ENCODE measurements at places on chromosomes 11 and 22. TPM values are rescaled to one million over a fixed set of nuclear protein-coding genes. Genes with fewer than 3 reads are reported as not detected.

The WNT7B gene
- 3.1 TPM for total RNA-seq

The PGR gene
- total RNA-seq: 8.6 TPM

The TMPRSS13 gene
- 0.63 TPM for total RNA-seq

The SLC5A1 gene
- total RNA-seq: 0.05 TPM

The C1QTNF6 gene
- 11.6 TPM for total RNA-seq

The ARHGAP20 gene
- total RNA-seq: 23.0 TPM

The SULT4A1 gene
- 1.5 TPM for total RNA-seq

The CNGA4 gene
- not detected for total RNA-seq

The DDX25 gene
- 0.32 TPM for total RNA-seq

The CASP12 gene
- 1.1 TPM for total RNA-seq

Measured in urinary bladder (tissue), 4 donors.